Activated CD4-positive, alpha-beta T cell treated with anti-CD3 and anti-CD28 coated beads, Interleukin-2, amount 50 U/mL, for 48 hours (primary cell): ENCODE measurements at places on chromosomes 12 and 14.

DNA sequence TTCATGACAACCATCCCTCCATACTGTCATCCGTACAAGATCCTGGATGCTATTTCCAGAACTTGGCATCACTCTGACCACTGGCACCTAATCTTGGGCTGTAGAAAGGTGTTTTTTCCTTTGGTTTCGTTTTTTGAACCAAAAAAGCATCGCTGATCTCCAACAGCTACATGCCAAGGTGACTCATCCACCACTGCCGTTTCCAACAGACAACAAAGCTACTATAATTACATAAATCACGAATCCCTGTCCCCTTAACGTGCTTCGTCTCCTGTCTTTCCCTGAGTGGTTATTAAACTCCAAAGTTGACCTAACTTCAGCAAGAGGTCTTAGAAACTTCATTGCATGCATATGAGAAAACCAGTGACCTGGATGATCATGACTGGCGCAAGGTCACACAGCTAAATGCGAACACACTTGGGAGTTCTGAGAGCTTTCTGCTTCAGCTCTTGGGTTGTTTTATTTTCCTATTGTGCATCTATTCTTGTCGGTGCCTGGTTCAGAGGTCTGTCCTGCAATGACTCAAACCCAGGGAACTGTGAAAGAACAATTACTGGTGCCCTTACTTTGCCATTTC, 99.9 kb downstream of the PPM1H start:
- no peak for DNase-seq

GRCh38 chr12:107012736-107013425, 25.9 kb upstream of the MTERF2 start:
- no peak for DNase-seq

DNA sequence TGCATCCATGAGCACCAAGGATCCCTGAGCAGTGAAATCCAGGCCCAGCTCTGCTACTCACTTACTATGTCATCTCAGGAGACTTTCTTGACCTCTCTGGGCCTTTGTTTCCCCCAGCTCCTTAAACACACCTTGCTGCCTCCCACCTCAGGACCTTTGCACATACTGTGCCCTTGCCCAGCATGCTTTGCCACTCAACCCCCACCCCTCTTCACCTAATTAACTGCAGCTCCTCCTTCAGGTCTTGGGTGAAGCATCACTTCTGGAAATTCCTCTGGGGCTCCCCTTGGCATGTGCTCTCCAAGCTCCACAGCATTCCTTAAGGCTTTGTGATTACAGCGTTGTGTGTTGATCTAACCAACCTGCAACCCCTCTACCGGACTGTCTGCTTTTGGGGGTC, 15.9 kb downstream of the WSCD2 start:
- no peak for DNase-seq

DNA sequence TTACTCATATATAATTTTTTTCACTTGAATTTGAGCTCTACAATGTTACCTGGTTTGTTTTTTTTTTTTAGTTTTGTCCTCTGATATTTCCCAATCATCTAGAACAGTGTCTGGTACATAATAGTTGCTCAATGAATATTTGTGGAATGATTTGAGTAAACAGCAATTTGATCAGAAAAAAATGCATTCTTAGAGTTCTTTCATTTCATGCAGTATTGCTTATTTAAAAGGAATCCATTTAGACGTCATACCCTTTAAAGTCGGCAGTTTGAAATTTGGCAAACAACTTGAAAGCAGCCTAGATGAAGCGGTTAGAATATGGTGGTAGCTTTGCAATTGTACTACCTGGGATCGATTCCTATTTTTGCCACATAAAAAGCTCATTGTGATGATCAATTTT, 140.0 kb downstream of the PDE3A start:
- no peak for DNase-seq

DNA sequence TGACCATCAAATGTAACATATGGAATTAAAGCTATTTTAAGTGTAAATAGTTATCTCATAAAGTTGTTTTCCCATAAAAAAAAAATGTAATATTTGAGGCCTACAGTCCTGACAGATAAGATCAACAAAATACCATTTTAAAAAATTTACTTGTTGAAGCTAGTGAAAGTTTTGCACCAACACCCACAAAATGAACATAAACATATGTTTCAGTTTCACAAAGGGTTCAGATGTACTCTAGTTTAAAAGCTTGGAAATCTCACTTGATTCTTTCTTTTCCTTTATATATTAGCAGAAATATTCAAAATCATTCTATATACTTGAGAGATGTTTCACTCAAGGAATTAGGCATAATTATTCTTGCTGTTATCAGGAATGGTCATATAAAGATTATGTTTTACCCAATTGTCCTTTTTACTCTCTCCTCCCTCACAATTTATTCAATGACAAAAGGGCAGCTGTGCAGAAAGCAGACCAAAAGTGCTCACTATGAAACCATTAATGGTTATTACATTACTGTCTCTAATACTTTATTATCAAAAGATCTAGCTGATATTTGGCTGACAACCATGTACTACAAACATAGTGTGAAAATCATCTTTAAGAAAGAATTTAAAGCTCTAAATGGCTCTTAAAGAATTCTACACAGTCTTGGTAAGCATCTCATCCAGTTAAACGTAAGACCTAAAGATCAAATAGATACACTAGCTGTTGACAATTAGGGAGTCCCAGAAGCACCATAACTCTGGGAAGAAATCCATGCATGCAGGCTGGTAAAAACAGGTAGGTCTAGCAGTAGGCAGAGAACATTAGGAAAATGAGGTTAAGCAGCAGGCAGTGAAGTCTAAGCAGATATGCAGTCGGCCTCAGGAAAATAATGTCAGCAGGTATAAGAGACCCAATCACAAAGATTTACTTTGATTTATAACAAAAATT, 28.8 kb downstream of the KIF21A start:
- no peak for DNase-seq

GRCh38 chr12:93502802-93503623, 35.7 kb downstream of the MRPL42 start:
- peak; percentile 64 for DNase-seq

- no peak for DNase-seq
Measured at GRCh38 chr12:92070054-92070863, 75.4 kb downstream of the BTG1 start.

DNA sequence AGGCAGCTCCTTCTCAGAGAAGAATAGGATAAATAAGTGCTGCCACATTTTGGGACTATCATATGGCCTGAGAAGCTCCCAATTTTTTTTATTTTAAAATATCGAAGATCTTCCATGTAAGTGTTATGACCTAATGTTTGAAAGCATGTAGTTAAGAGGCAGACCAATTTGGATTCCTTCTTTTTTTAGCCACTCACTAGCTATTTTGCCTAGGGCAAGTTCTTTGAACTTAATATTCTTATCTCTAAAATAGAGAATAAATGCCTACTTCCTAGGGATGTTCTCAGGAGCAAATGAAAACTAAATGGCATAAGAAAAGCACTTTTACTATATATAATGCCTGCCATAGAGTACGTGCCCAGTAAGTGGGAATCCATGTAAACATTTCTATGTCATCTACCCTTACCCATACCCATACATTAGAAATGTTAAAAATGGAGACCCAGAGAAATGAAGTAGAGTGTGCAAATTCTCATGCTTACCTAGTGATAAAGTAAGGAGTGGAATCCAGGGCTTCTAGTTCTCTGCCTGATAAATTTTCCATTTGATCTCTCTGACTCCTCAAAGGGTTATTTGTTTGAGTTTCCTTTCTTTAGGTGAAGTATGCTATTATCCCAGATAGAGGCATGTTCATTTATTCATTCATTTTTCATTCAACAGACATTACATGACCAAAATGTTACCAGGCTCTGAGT, 148.3 kb downstream of the TGFB3 start:
- no peak for DNase-seq

DNA sequence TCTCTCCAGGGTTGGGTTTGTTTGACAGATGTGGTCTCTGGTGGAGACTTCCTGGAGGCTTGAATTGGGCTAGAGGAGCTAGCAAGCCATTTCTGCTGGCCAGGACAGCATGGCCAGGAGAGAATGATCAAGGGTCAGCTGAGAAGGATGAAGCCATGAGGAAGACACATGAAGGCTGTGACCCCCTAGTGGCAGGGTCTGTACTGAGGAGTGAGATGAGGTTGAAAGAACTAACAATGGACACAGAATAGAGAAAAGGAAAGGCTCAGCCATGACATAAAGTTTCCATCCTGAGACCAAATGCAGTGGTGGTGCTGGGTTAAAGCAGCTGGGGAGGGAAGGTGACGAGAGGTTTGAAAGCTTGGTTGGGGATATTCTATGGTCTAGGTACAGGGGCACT, 89.9 kb downstream of the NT5DC3 start:
- DNase-seq = no peak

- no peak for DNase-seq
Measured at GRCh38 chr12:114669401-114670290, 14.3 kb downstream of the TBX3 start.

- no peak for DNase-seq
Measured at GRCh38 chr12:16282978-16283377, 5.5 kb upstream of the SLC15A5 start.

DNA sequence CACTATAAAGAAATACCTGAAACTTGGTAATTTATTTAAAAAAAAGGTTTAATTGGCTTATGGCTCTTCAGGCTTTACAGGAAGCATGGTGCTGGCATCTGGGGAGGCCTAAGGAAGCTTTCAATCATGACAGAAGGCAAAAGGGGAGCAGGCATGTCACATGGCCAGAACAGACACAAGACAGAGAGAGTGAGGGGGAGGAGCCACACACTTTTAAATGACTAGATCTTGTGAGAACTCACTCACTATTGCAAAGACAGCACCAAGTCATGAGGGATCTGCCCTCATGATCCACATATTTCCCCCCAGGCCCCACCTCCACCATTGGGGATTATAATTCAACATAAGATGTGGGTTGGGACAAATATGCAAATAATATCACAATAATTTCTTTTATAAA, 355.6 kb downstream of the DAD1 start:
- DNase-seq = no peak

GRCh38 chr12:49901986-49902385, 1.7 kb downstream of the FAIM2 start:
- DNase-seq = no peak

DNA sequence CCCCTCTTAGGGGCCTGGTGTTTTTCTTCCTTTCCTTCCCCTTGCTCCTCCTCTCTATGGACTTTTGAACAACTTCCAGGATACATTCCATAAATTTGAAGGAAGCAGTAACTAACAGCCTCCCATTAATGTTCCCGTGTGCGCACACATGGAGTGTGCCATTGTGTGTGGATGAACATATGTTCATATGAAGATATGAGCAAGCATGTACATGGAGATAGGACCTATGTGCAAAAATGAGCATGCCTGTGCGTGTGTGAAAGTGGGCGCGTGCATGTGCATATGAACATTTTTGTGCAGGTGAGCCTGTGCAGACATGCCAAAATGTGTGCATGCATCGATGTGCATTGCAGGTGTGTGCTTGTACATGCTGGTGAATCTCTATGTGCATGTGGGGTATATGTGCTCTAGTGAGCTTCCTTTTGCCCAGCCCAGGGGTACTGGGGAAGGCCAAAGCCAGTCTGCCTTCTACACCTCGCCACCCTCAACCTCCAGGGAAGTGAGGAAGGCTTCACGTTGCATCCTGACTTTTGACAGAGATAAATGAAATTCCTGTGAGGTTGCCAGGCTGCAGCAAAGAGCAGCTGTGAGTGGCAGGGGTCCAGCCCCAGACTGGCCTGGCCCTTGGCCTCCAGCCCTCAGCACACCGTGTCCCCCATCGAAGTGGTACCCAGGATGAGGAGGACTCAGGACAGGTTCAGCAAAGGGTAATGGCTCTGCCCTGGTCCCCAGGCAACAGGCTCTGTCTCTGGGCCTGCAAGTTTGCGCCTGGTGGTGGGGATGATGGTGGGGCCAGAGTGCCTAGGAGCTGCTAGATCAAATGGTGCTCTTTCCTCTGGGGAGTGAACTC, 21.1 kb upstream of the PGF start:
- DNase-seq = no peak

DNA sequence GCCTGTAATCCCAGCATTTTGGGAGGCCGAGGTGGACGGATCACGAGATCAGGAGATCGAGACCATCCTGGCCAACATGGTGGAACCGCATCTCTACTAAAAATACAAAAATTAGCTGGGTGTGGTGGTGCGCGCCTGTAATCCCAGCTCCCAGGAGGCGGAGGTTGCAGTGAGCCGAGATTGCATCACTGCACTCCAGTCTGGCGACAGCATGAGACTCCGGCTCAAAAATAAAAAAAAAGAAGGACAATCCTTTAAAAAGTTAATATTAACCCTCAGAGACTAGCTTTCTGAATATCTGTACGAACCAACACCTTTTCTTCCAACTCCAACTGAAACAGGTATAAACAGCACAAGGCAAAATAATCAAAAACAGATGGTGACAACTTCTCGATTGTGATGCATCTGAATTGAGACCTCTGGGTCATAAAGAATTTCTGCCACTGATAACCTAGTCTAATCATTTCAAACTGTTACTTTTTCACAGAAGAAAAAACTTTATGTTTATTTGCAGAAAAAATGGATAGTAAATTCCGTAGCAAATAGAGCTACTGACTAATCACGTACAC, 27.8 kb downstream of the CLIP1 start:
- no peak for DNase-seq

DNA sequence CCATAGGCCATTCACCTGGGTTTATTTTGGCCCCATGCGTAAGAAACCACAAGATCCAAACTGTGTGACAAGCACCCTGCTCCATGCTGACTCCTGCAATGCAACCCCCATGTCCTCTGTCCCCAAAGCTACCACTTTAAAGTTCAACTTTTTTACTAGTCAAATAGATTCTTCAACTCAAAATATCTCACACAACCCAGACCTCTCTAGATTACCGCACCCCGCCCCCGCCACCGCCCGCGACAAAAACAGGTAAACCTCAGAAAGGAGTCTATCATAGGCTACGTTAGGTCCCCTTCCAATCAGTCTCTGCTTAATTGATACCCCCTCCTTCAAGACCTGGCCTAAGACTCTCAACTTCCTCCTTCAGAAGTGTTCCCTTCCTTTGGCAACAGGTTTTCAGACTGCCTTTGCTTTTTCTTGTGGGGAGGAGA, 2.2 kb downstream of the ZFP36L1 start:
- peak; percentile 83 for DNase-seq

GRCh38 chr14:55889124-55889523, 229.1 kb upstream of the PELI2 start:
- no peak for DNase-seq

DNA sequence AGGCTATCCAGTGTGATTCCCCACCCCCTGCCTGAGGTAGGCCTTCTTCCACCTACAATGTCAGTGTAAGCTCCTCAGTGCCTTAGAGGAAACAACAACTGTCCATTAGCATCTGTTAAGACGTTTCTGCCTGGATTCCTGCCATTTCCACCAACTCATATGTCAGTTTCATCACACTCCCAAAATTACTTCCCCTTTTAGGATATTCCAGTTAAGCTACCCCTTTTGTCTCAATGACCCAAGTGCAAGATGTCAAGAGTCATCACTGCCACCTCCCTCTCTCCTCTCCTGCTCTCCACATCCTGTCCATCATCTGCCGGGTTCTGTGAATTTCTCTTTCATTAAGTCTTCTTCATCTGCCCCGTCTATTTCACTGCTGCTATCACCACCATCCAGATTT, 189.4 kb downstream of the DPF3 start:
- DNase-seq = no peak
